ENCODE measurements at places on chromosomes 6 and 20.

DNA sequence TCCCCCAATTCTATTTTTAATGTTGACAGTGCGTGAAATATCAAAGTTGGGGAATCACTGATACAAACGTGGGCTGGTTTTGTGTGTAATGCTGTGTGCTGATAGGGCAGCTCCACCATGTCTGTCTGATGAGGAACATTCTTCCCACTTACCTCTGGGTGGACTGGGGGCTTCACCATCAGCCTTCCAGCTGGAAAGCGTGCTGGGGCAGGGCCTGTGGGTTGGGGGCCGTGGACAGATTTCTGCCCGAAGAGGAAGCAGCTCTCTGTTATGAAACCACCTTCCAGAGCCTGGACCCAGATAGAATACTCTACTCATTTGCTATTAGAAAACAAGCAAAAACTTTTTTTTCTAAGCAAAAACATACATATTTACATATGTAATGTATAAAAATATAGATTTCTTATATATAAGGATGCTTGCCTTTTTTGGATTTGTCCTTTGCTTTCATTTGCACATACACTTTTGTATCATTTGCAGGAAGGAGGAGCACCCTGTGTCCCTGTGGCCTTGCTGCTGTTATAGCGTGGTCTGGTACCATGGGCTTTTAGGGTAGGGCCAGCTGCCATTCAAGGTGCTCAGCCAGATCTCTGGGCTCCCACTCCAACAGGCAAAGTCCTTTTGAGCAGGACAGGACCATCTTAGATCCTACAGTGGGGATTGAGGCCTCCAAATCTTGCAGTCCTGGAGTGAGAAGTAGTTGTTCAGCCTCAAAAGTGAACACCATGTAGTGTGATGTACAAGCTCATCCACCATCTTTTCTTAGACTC is 48.1 kb downstream of the DUSP22 start:
- DNase-seq: no peak

DNA sequence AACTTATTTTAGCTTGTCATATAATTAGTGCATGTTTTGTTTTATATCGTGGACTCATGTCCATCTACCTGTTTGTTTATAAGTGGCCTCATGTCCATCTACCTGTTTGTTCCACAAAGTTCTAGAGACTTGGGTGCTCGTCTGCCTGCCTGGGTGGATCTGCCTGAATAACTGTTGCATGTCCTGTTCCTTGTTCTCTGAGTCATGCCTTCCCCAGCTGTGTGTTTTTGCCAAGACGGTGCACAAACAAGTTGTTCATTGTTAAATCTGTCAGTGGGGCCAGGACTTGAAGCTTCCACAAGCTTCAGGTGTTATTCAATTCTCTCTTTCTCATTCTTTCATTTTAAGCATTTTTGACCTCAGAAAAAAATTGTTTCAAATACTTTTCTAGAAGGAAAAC is 358.0 kb upstream of the CITED2 start:
- no peak for DNase-seq

- DNase-seq: no peak
These were observed 44.4 kb downstream of the DAAM2 start for GRCh38 chr6:39836606-39837005.

DNA sequence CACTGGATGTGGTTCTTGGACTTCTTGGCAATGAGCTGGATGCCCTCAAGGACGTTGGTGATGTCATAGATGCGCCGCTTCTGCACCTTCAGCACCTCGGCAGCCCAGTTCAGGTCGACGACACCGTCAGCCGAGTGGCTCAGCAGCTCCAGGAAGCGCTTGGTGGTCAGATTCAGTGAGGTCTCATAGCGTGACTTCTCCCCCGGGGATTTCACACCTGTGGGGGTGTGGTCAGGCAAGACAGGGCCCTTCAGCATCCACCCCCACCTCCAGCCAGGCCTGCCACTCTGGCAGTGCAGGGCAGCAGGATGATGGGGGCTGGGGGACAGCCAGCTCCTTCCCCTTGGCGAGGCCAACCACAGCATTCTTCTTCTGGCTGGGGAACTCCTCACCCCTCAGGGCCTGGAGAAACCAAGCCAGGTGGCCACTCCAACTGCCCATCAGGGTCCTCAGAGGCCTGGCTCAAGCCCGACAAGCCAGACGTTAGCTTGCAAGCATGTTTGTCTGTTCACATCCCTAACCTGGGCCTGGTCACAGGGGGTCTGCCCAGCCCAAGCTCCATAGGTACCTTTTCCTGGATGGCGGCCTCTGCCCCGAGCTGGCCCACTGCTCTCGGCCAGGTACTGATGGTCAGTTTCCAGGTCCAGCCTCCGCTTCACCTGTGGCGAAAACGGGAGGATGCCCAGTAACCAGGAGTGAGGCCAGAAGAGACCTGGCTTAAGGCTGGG is 5.7 kb upstream of the NECAB3 start:
- no peak for DNase-seq

DNA sequence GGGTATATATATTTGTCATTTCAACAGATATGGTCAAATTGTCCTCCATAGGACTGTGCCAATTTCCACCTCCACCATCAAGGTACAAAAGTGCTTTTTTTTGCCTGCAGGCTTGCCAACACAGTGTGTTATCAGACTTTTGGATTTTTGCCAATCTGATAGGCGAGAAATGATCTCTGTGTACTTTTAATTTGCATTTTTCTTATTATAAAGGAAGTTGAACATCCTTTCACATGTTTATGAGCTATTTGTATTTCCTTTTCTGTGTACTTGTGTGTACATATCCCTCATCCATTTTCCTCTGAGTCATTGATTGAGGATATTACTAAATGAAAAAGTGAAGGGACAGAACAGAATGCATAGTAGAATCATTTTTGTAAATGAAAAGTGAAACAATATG is 39.0 kb upstream of the PTPN1 start:
- DNase-seq: no peak

DNA sequence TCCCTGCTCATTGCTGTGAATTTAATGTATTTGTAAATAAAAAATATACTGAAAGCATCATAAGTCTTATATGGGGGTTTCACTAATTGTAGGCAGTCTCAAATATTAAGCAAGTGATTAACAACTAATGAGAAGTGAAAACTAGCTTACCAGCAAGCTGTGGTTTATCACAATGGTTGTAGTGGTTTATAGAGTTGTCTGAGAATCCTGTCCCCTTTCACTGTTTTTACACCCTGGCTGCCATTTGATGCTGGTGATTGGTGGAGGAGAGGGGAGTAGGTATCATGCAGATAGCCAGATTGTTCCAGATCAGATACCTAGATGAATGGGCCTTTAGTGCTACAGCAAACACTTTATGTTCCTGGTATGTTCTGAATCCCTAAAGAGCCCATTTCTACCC is 6.0 kb downstream of the MKKS start:
- no peak for DNase-seq

DNA sequence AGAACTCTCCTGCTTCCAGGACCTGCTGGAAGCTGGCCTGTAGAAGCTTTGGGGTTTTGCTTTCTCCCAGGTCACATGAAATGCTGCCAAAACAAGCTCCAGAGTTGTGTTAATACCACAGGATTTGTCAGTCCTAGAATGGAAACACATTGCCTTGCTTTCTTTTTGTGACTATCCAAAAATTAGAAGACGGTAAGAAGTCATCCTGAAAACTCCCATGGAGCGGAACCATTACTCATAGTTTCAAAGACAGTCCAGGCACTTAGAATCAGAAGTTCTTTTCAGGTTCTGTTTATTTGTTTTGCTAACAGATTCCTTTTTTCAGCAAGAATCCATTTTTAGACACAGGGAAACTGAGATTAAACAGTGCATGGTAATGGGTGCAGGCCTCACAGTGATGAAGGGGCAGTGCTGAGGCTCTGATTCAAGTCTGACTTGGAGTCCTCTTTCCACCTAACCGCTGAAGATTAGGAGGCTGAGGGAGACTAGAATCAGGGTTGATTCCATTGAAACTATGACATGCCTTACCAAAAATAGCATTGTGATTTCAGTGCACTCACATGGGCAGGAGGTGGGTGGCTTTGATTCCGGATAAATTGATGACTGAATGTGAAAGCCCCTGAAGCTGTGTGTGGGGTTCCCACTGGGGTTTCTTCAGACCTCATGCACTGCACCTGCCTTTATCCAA is 72.2 kb upstream of the NAA20 start:
- DNase-seq: no peak

- no peak for DNase-seq
These were observed 101.0 kb upstream of the MTHFD1L start for GRCh38 chr6:150764334-150765066.

DNA sequence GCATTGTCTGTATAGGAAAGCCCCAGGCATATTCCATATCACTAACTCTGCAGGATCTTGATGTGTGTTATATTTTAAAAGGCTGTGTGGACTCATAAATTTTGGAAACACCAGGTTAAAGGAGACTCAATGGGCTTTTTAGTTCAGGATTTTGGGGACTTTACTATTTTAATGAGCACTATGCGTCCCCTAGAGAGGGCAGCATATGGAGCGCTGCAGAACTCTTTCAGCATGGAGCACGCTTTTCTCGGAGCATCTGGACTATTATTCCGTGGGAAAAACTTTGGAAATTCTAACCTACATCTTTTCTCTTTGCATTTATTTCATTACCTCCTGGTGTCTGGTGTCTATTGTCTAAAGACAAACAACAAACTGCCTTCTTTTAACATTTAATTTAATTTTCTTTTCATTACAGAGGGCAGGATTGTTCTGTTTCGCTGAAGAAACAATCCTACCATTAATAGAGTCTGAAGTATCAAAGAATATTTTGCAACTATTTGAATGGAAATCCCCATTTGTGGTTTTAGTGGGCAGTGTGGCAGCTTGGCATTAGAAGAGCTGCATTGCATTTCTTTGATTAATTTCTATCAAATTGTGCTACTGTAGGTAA is 399.9 kb upstream of the HSF2 start:
- no peak for DNase-seq

DNA sequence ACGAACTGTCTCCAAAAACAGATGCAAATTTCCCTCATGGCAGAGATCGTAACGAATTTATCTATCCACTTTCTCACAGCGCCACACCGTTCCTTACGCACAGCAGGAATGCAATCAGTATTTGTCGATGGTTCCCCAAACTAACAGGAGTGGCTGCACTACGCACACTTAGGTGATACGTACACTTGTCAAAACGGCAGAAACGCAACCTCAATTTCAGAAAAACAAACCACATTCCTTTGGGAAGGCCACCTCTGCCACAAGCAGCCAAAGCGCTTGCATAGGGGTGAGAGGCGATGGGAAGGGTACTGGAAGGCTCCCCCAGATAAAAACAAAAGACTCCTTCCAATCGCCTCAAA is 638 bp downstream of the MDN1 start:
- DNase-seq: no peak

- DNase-seq: peak; percentile 39
These were observed at the start of gene DNAAF9 for GRCh38 chr20:3407040-3407770. Gene DNAAF9 (minus strand): TSS chr20:3407669. CDS start chr20:3407557, 112 bp downstream.

- no peak for DNase-seq
These were observed 87.9 kb downstream of the ADGRB3 start for GRCh38 chr6:68722891-68723527.

- no peak for DNase-seq
These were observed 102.0 kb upstream of the RUNX2 start for GRCh38 chr6:45226081-45226480.

GRCh38 chr20:44918761-44919160 is 8.9 kb downstream of the PABPC1L start:
- no peak for DNase-seq

DNA sequence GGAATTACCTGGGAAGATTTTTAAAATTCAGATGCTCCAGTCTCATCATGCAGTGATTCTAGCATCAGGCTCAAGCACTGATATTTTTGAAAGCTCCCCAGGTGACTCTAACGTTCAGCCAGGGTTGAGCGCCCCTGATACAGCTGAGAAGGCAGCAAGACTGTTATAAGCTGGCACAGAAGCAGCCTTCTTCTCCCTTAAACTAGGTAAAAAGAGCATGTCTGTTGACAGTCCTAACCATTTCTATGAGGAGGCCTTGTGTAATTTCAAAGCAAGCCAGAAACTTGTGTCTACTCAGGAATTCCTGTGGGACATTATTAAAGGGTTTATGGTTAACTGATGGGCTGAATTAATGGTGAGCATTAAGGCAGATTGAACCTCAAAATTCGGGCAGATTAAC is 141.9 kb downstream of the PDE7B start:
- DNase-seq: no peak

GRCh38 chr20:58634521-58635278 is 16.4 kb upstream of the STX16 start:
- peak; percentile 54 for DNase-seq

- DNase-seq: no peak
These were observed 218.3 kb upstream of the DTNBP1 start for GRCh38 chr6:15881150-15881549.

GRCh38 chr6:80489911-80490635 is 383.6 kb downstream of the BCKDHB start:
- no peak for DNase-seq

DNA sequence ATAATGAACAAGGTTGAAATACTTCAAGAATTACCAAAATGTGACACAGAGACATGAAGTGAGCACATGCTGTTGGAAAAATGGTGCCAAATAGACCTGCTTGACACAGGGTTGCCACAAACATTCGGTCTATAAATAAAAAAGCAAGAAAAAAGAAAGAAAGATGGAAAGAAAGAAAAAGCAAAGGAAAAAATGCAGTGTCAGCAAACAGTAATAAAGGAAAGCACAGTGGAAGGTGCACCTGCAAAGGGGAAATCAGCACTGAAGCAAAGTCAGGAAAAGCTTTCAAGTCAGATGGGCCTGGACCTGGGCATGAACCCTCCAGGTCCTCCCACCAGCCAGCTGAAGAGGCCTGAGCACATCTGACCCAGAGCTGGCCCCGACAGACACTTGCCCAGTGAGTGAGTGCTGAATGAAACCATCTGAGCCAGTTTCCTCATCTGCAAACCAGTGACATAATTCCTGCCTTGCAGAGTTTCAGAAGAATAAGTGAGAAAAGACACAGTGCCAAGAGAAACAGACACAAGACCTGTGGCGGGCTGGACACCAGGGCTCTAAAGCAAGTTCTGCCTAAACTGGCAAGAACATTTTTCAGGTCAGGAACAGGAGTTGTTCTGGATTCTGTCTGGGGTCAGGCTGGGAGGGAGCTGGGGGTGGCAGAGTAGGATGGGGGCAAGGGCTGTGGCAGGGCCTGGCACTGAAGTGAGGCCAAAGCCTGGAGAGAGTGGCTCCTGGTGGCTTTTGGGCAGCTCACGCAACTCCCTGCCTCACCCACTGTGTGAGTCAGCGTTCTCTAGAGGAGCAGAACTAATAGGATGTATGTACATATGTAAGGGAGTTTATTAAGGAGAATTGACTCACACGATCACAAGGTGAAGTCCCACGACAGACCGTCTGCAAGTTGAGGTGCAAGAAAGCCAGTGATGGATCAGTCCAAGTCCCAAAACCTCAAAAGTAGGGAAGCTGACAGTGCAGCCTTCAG is 23.9 kb upstream of the MICB start:
- DNase-seq: no peak

- no peak for DNase-seq
These were observed 2.2 kb downstream of the PRRC2A start for GRCh38 chr6:31622684-31623091.

DNA sequence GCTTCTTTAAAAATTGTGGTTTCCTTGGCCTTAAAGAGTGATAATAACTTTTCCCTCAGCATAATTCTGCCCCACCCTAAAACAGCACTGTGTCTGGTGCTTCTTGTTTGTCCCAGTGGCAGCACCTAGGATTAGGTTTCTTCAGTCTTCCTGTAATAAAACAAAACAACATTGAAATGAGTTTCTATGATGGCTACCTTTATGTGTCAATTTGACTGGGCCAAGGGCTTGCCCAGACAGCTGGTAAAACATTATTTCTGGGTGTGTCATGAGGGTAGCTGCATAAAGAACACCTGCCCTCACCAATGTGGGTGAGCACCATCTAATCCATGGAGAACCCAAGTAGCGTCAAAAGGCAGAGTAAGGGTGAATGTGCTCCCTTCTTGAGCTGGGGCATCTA is 117.8 kb downstream of the QRSL1 start:
- DNase-seq: no peak
